Left ventricle myocardium inferior (tissue), 1 donor: ENCODE measurements at places on chromosomes 11 and 22. TPM values are rescaled to one million over a fixed set of nuclear protein-coding genes. Genes with fewer than 3 reads are reported as not detected.
A peak's percentile ranks its signal among the peaks of the same experiment; 100 is the strongest.

DNA sequence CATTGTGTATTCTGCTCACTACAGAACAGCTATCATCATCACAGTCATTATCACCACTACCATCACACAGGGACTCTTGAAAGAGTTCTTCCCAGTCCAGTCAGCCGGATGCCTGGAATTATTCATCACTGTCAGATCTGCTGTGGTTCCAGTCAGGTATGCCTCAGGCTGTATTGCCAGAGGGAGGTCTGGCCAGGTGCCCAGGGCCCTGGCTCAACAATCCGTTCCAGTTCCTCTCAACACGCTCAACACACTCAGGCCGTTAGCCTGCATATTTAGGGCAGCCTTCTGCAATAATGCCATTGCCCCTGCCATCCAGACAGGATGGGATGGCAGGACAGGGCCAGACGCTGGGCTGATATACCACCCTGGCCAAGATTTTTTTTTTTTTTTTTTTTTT lies 28.6 kb upstream of the RASL10A start:
- DNase-seq, result peak; percentile 78

The TMEM134 gene
- total RNA-seq, result 87.5 TPM

- DNase-seq, result no peak
These were observed 155.3 kb downstream of the MIAT start for GRCh38 chr22:26812731-26813130.

- DNase-seq, result no peak
These were observed 6.8 kb downstream of the RNF214 start for GRCh38 chr11:117239295-117239694.

The TMEM126A gene
- 75.2 TPM for total RNA-seq

DNA sequence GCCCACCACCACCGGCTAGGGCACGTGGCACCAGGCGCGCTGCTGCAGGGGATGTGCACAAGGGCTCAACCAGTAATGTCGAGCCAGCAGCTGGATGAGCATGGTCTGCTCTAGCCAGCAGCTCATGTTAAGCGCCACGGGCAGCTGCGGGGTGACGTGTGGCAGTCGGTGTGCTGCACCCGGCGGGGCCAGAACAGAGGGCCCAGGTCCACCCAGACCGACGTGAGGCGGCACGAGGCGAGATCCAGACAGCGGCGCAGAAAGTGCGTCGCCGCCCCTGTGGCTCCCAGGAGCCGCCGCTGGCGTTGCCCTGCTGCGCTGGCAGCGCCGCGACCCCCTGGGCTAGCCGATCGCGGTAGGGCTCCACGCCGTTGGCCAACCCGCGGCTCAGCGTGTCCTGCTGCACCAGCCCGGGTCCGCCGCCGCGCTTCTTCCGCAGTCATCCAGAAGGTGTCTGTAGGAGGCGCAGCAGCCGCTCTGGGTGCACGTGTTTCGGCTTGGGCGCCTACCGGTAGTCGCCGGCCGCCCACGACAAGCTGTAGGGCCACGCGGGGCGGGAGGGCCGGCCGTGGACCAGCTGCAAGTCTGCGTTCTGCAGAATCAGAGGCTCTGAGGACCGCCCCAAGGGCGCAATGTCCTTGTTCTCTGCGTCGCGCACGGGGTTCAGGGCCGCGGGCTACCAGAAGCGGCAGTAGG lies 4.6 kb upstream of the GALR3 start:
- peak; percentile 60 for DNase-seq

The GRAMD4 gene
- total RNA-seq, result 77.6 TPM
